ENCODE measurements at places on chromosomes 3 and 15.

- DNase-seq, result no peak
These were observed 38.2 kb upstream of the SUCLG2 start for GRCh38 chr3:67692621-67693020.

DNA sequence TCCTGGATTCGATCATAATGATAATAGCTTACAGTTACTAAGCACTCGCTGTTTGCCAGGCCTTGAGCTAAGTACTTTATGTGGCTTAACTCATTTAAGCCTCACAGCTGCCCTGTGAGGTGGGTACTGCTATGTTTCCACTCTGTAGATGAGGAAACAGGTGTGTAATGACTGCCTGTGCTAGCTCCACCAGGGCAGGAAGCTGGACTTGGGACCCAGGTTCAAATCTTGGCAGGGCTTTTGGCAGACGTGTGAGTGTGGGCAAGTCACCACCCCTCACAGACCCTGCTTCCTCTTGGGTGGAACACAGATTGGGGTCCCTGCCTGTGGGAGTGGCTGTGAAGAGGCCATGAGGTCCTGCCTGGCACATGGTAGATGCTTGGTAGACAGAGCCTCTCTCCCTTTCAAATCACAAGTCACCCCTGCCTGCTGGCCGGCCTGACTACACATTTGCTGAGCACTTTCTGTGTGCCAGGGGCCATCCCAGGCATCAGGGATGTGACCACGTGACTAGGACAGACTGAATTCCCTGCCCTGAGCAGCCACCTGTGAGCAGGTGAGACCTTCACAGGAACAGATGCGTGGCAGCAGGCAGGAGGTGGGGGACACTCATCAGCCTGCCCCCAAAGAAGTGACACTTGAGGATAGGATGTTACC is 3.7 kb downstream of the EFCC1 start:
- no peak for DNase-seq

GRCh38 chr3:192570821-192571791 is 156.2 kb downstream of the FGF12 start:
- DNase-seq, result peak; percentile 65

DNA sequence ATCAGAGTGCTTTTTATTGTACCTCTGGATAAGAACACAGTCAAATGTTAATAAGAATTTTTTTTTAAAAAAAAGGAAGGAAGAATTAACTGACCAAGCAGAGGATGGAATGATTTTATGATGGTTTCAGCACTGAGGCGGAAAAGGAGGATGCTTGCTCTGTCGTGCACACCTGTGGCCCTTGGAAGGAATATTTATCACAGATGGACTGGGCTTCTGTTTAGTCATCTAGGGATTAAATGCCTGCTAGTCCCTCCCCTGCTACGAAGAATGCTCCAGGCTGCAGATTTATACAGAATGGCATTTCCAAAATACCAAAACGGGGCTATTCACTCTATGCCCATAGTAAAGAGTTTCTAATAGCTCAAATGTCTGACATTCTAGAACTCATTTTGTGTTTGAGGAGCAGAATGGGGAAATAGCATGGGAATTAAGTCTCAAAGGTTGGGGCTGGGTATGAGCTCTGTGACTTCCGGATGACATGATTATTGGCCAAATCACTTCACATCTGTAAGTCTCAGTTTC is 92.8 kb upstream of the BCL6 start:
- no peak for DNase-seq

- DNase-seq, result peak; percentile 66
These were observed 67.2 kb upstream of the POLG start for GRCh38 chr15:89401631-89402517.

- peak; percentile 24 for DNase-seq
These were observed 333.4 kb downstream of the THSD4 start for GRCh38 chr15:71448688-71449114.

GRCh38 chr3:97736928-97737327 is 27.6 kb upstream of the ARL6 start:
- no peak for DNase-seq

- DNase-seq, result peak; percentile 32
These were observed 4.0 kb downstream of the GCSAM start for GRCh38 chr3:112128843-112129727.

GRCh38 chr15:41408234-41408641 is 5.9 kb upstream of the NDUFAF1 start:
- DNase-seq, result no peak
